ENCODE measurements at places on chromosomes 2 and 18.
A peak's percentile ranks its signal among the peaks of the same experiment; 100 is the strongest.

- DNase-seq: peak; percentile 53
Measured at GRCh38 chr2:235595422-235596010, 101.7 kb downstream of the AGAP1 start.

DNA sequence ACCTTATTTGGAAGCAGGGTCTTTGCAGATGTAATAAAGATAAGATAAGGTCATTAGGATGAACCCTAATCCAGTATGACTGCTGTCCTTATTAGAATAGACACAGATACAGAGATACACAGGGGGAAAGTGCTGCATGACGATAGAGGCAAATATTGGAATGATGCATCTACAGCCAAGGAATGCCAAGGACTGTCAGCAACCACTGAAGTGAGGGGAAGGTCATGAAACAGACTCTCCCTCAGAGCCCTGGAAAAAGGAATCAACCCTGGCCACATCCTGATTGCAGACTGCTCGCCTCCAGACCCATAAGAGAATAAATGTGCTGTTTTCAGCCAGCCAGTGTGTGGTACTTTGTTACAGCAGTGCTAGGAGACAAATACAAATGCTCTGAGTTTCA, 14.8 kb downstream of the TMEM237 start:
- DNase-seq: no peak

- peak; percentile 70 for DNase-seq
Measured at GRCh38 chr2:29921560-29921915, at the start of gene ALK. Gene ALK (minus strand): TSS chr2:29921586. CDS start chr2:29920659, 927 bp downstream.

DNA sequence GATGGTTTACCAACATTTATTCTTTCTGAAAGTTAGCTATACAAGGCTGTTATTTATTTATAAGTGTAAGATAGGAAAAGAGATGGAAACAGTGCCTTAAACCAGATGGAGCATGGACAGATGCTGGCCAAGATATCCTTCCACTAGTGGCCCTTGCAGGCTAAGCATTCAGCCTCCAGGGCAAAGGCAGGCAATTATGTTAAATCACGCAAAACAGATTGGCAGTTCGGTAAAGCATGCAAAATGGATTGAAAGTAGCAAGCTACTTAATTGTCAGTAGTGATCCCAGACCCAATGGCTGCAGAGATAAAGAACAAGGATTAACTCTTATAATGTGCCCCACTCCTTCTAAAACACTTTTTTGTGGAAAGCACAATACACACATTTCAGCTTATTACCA, 105.4 kb upstream of the MAP4K3 start:
- DNase-seq: no peak

GRCh38 chr2:218028562-218029348, 26.0 kb upstream of the TNS1 start:
- no peak for DNase-seq

- DNase-seq: no peak
Measured at GRCh38 chr2:176103194-176103593, 3.6 kb downstream of the HOXD12 start.

GRCh38 chr2:60353863-60354262, 199.6 kb downstream of the BCL11A start:
- no peak for DNase-seq

DNA sequence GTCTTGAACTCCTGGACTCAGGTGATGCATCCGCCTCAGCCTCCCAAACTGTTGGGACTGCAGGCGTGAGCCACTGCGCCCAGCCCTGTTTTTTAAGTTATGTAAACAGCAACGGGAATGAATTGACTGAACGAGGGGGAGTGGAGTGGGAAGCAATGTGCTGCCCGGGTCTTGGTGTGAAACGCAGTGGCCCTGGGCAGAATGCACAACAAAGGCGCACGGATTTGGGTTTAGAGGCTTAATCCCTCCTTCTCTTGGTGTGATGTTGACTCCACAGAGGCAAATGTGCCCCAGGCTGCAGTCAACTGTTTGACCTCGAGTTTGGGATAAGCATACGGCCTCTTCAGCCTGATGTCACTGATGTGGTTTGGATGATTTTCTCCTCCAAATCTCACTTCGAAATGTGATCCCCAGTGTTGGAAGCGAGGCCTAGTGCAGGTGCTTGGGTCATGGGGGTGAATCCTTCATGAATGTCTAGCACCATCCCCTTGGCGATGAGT, 97.4 kb downstream of the AGAP1 start:
- DNase-seq: no peak

DNA sequence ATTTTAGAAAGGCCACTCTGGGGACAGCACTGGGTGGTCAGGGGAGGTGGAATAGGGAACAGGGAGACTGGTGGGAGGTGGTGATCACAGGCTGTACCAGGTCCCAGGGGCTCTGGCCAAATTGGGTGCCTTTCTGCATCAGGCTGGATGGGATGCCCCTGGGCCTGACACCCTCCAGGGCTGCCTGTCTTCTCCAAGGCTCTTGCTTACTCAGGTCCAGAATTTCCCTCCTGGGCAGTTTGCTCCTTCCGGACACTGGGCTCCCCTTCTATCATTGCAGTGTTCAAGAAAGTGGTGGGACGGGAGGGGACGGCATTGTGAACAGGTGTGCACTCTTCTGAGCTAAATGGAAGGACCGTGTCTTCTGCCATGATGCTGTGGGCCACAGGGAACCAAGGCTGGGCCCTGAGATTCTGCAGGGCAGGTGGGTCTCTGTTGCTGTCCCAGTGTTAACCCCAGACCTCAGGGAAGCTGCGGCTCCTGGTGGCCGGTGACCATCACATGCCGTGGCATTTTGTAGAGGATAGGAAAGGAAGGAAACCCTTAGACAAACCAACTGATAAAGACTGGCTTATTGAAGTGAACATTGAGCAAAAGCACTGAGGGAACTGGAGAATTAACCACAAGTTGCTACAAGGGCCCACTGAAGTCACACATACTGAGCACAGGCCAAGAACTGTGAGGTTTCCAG, 93.7 kb upstream of the HS6ST1 start:
- no peak for DNase-seq

DNA sequence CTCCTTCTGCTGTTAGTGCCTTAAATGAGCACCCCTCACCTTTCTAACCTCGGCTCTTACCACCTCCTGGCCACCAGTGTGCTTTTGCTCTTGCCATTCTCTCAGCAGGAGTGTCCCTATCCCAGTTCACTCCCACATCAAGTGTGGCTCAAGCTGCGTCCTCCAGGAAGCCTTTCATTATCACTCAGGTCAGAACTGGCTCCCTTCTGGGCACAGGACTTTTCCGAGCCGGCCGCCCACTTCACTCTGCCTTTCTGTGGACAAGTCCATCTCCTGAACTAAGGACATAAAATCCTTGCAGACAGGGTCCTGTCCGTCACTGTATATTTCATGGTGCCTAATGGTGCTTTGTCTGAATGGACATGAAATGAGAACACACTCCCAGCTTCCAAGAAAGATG, 15.6 kb downstream of the TMEM127 start:
- DNase-seq: no peak

DNA sequence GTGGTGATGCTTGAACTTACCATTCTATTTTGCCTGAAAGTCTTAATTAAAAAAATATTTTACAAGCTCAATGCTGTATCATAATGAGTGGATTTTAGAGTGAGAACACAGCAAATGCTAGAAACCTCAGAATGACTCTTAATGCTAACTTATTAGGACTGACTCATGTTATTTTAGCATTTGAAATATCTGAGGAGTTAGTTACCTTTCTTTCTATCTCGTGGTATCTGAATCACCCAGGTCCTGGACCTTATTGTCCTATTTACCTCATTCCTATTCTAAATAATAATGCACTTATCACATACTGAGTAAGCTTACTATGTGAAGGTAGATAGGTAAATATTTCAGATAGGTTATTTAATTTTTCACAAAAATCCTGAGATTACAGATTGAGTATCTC, 70.7 kb downstream of the SOS1 start:
- no peak for DNase-seq

- DNase-seq: no peak
Measured at GRCh38 chr2:237438080-237438940, 24.3 kb upstream of the COL6A3 start.

GRCh38 chr2:241128266-241128665, 21.0 kb downstream of the PASK start:
- DNase-seq: no peak

DNA sequence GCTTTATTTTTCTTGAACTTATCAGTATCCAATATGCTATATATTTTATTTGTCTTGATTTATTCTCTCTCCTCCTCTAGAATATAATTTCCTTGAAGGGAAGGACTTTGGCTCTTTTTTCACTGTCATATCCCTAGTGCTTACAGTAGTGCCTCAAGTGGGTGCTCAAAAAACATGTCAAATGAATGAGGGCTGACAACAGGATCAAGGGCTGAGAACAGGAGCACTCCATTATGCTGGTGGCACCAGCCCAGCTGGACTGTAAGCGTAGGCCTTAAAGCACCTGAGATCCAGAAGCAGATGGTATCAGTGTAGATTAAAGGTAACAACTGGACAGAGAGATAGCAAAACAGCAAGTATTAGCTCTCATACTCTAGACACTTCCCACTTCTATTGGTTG, 46.3 kb downstream of the PMS1 start:
- DNase-seq: no peak

GRCh38 chr18:29087616-29088246, 910.8 kb upstream of the CDH2 start:
- DNase-seq: no peak

DNA sequence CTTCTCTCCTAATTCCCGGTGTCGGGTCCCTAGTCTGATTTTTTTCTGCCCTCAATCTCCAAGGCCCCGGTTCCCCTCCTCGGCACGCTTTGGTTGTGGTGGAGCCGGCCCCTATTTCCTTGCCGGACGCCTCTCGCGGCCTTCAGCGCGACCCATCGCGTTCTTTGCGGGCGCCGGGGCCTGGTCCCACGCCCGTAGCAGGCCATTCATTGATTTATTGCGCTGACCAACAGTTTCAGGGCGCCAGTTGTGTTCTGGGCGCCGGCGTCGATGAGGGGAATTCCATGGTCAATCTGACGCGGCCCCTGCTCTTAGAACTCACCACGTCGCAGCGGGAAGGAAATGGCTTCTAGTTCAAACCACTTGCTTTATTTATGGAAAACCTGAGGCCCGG, 396 bp downstream of the CNOT9 start:
- peak; percentile 70 for DNase-seq

- no peak for DNase-seq
Measured at GRCh38 chr2:197573608-197574007, 57.7 kb downstream of the MOB4 start.

DNA sequence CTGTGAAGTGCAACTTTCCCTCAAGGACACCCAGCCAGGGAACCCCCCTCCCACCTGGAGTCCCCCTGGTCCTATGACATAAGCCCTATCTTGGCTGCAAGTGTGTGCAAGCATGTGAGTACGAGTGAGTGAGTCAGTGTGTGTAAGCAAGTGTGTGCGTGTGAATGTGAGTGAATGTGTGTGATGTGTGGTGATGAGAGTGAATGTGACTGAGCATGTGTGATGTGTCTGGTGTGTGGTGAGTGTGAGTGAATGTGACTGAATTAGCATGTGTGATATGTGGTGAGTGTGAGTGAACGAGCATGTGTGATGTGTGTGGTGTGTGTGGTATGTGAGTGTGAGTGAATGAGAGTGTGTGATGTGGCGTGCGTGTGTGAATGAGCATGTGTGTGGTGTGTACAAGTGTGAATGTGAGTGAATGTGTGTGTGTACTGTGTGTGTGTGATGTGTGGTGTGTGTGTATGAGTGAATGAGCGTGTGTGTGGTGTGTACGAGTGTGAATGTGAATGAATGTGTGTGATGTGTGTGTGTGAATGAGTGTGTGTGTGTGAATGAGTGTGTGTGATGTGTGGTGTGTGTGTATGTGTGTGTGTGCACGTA, 68.8 kb upstream of the SMAD7 start:
- DNase-seq: no peak

DNA sequence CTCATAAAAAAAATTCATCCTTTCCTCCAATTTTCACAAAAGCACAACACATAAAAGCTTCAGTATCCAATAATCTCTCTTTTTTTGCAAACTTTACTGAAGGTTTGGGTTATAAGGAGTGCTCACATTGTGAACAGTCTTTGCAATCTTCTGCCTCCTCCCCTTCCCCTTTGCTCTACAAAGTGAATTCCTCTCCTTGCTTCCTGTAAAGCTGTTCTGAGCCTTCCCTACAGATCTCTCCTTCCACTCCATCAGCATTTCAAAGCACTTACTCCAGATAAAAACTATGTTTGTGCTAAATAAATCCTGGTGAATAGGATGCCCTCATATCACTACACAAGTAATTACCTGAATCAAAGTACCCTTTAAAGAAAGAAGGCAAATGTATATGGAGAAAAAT, 4.6 kb upstream of the PDK1 start:
- no peak for DNase-seq

- DNase-seq: no peak
Measured at GRCh38 chr2:70596293-70596692, 42.7 kb upstream of the TGFA start.

DNA sequence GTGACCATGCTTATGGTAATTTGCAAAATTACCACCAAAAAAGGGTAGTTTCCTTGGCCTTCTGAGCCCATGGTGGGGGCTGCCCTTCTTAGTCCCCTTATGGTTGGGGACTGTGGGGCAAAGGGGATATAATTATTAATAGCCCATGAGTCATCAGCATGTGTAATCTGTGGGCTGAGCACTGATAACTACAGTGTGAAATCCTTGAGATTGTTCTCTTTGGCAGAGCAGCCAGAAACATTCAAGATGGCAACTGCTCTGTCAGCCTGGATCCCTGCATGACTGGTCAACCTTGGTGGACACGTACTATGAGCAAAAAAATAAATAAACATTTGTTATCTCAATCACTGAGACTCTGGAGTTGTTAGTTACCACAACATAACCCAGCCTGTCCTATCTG, 61.3 kb downstream of the MGAT4A start:
- no peak for DNase-seq

DNA sequence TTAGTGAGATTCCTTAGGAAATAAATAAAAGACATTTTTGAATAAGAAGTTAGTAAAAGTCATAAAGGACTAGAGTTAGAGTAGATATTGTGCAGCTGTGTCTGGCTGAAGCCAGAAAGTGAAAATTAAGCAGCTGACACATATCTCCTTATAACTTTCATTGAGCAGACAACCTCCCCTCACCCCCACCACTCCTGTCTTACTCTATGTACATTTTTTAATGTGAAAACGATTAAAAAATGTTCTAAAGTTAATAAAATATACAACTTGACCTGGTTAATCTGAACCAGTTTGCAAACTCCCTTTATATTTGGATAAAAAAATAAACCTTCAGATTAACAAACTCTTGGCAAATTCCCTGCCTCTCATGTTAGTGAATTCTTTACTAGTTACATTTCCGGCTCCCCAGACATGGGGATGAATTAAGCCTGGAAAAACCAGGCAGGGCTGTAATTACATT, 462.8 kb downstream of the MEIS1 start:
- DNase-seq: no peak

GRCh38 chr2:197480165-197481036, 19.2 kb downstream of the HSPD1 start:
- no peak for DNase-seq

DNA sequence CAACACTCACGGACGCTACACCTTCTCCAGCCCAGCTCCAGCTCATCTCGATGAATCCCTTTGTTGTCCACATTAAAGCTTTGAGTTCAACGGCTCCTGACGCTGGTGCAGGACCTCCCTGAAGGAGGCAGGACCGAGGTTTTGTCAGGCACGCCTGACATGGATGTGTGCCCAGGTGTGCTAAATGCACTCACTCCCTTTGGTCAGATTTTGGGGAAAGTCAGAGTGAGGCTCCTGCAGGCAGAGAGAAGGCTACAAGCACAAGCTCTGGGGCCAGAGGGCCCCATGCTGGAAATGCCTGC, 78.6 kb downstream of the NDUFA10 start:
- DNase-seq: no peak

GRCh38 chr2:135052997-135053474, 944 bp downstream of the RAB3GAP1 start:
- DNase-seq: peak; percentile 26
